ENCODE measurements at places on chromosomes 1 and 21. TPM values are rescaled to one million over a fixed set of nuclear protein-coding genes. Genes with fewer than 3 reads are reported as not detected.

The CELA3A gene
- total RNA-seq = not detected

GRCh38 chr1:114758256-114758832 lies 560 bp upstream of the CSDE1 start:
- DNase-seq = no peak

- no peak for DNase-seq
These were observed 110.9 kb downstream of the DENND1B start for GRCh38 chr1:197664391-197664790.

GRCh38 chr1:231814521-231814920 lies 187.9 kb downstream of the DISC1 start:
- no peak for DNase-seq

- DNase-seq = no peak
These were observed 28.8 kb upstream of the MTMR11 start for GRCh38 chr1:149965440-149965839.

- no peak for DNase-seq
These were observed 6.1 kb downstream of the CD101 start for GRCh38 chr1:117007719-117008013.

GRCh38 chr1:205128050-205128449 lies 6.3 kb upstream of the RBBP5 start:
- DNase-seq = no peak

GRCh38 chr1:101438359-101438758 lies 201.5 kb downstream of the S1PR1 start:
- DNase-seq = no peak

GRCh38 chr1:53631622-53632310 lies 107.2 kb downstream of the GLIS1 start:
- DNase-seq = no peak

Data from SK-MEL-5 (cell line).